CD4-positive, alpha-beta T cell treated with Interleukin-17A for 4 hours (primary cell): ENCODE measurements at places on chromosomes 13 and 19.

GRCh38 chr19:3053218-3053621 is 9.1 kb downstream of the TLE5 start:
- no peak for DNase-seq

DNA sequence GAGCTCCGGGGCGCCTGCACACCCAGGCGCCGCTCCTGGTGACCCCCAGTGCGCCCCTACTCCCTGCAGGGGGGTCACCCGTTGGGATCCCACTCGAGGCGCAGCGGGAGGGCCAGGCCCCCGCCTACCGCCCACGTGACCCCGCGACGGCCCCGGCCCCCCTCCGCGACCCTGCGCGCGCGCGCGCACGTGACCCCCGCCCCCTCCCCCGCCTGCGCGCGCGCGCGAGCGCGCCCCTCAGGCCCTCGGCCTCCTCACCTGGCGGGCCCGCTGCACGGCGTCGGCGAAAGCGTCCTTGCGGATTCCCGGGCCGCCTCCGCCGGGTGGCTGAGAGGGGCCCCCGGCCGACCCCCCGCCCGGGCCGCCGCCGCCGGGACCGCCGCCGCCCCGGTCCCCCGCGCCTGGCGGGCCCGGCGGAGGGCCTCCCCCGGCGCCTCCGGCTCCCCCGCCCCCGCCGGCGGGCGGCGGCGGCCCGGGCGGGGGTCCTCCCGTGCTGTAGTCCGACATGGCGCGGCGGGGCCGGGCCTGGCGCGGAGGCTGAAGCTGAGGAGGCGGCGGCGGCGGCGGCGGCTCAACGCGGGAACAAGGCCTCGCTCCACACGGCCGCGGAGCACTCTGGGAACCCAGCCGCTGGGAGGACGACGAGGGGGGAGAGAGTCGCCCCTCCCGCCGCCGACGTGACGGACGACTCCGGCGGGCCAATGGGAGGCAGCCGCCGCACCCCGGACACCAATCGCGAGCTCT is at the start of gene KHSRP:
KHSRP (minus strand) TSS at position 617 of the 744 bp plus-strand sequence; CDS start at position 507, 110 bp downstream.
- DNase-seq: peak; percentile 37

DNA sequence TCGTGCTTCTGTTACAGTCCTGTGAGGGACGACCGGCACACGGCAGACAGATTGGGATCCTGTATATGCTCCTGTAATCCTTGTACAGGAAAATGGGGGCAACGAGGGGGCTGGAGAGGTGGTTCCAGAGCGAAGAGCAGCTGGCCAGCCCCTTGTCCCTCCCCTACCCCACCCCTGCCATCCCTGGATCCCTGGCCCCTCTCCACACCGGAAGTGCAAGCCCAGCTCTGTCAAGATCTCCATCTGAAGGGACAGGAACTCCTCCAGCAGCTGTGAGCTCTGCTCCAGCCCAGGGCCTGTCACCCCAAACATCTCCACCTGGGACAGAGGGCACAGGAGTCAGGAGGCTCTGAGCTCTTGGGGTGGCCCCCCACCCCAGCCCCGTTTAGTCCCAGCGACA is 5.5 kb upstream of the CCER2 start:
- DNase-seq: no peak

- no peak for DNase-seq
These were observed 568 bp downstream of the FUZ start for GRCh38 chr19:49812452-49812996.

- DNase-seq: no peak
These were observed 8.3 kb downstream of the ATP8A2 start for GRCh38 chr13:25380082-25380481.

- no peak for DNase-seq
These were observed 624 bp downstream of the SAFB start for GRCh38 chr19:5623397-5624017.

DNA sequence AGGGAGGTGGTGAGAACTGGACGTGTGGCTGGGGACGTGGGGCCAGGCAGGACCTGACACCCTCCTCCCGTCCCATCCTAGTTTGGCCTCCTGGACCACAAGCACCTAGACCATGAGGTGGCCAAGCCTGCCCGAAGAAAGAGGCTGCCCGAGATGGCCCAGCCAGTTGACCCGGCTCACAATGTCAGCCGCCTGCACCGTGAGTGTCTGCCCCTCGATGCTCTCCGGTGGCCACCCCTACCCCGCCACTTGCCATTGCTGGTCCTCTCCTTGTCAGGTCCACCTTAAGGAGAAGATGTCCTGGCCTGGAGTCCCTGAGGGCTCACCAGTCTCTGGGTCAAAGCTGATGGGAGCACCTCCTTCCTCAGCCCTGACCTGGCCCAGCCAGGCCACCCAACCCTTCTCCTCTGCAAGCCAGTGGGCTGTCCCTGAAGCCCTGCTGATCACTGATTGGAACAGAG is 2.2 kb downstream of the ANGPTL4 start:
- DNase-seq: no peak

DNA sequence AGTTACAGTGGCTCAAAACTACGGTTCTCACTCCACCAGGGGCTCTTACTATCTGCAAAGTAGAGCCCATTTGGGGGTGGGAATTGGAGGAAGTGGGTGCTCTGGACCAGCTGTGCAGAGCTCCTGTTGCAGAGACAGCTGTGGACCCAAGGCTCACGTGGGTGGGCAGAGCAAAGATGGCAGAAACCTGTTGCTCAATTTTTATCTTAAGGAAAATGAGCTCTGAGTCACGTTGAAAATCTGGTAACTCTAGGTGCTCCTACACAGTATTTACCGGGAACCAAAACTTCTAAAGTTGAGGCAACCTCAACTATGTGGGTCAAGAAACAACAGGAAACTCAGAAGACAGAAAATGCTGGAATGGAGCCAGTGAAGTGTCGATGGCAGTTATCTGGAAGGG is 30.2 kb upstream of the SLC15A1 start:
- DNase-seq: no peak

GRCh38 chr13:96089749-96090239 is at the start of gene HS6ST3:
TSS of gene HS6ST3 (plus strand) at chr13:96090107.
- DNase-seq: no peak

DNA sequence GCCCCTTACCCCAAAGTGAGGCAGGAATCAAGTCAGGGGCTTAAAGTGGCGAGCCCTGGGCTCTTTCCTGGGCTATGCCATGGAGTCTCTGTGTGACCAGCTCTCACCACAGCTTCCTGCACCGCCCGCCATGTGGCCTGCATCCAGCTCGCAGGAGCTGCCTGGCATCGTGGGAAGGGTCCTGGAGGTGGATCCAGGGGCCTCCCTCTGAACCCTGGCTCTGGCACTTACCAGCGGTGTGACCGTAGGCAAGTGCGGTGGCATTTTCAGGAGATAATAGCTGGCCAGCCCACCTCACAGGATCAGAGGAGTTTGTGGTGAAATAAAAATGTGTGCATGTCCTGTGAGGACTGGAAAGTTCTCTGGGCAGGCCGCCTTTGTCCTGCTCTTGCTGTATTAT is 26.0 kb downstream of the DHRS12 start:
- no peak for DNase-seq

DNA sequence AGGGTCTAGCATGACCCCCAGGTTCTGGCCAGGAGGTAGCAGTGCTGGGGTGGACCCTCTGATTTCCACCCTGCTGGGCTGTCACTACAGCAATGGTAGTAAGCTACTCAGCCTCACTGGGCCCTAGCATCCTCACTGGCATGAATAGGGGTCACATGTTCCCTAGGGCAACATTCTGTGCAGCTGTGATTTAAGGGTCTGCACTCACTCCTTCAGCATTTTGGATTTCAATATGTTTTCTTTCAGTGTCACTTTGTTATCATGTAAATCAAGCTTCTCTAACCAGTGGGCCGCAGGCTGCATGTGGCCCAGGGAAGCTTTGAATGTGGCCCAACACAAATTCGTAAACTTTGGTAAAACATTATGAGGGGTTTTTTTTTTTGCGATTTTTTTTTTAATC is 57.8 kb downstream of the SPATA13 start:
- DNase-seq: no peak

DNA sequence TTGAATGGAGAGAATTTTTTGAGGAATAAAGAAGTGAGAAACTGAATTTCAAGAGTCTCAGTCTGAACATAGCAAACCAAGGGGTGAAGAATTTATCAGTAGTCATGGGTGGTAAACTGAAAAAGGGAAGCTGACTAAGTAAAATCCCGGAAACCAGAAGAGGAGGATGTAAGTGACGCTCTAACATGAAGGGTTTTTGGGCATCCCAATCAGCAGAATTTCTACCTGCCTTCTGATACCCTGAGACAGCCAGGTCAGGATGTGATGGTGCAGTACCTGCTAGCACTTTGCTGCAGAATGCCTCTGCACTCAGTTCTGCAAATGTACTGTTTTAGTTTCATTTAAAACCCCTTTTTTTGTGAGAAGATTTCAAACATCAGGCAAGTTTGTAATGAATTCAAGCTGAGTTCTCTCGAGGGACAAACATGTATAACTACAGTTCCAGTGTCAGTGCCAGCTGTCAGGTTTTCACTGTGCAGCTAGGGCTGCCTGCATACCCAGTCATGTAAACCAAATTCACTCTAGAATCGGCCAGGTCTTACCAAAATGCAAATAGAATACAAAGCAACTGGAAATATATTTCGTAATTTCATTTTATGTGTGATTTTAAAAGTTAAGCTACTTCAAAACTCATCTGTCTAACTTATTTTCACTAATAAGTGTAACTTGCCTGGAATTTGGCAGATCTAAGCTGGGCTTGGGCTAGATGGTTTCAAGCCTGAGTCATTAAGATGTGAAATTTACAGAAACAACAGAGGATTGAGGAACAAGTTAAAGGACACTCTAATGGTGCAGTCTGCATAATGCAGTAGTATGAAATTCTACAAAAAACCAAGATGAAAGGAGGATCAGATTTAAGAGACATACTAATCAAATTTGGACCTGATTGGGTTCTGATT is 13.8 kb downstream of the METTL21C start:
- DNase-seq: peak; percentile 21

DNA sequence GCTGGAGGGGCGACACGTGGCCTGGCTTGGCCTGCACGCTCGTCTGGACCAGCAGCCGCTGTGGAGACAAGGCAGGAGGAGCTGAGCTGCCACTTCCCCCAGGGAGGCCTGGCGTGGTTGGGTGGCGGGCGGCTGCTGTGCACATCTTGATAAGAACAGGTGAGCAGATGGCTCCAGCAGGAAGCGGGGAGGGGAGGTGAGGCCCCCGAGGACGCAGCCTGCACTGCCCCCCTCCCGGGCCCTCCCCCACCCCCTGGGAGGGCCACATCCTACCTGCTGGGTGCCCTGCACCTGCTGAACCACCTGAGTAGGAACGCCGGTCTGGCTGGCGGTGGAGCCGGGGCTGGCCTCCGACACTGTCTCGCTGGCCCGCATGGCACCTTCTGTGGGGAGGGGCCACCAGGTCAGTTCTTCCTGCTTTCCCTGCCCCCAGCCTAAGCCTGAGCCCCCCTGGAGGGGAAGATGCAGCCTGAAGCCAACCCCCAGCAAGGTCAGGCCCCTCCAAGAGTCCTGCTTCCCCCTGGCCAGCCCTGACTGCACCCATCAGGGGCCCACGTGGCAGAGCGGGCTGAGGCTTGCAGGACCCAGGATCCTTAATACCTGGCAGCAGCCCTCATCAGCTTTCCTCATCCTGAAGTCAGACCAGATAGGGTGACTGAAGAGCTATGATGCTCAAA is 22.8 kb downstream of the RFX1 start:
- peak; percentile 81 for DNase-seq

- DNase-seq: no peak
These were observed 8.0 kb downstream of the TMEM91 start for GRCh38 chr19:41384351-41384750.

DNA sequence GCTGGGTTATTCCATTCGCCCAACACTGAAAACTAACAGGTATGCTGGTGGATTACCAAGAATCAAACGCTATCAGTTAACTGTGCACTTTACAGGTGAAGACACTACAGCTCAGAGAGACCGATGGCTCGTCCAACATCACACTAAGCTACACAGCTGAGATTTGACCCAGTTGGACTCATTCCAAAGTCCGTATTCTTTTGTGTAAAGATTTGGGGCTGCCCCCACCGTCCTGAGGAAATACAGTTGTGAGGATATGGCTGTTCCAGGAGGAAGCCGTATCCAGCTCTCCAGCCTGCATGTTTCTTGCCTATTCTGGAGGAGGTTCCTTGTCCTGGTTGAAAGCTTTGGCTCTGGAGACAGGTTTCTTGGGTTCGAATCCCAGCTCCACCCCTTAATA is 4.2 kb downstream of the ZSCAN5A start:
- DNase-seq: no peak

- peak; percentile 37 for DNase-seq
These were observed 419.7 kb downstream of the KLF12 start for GRCh38 chr13:73714522-73714921.

DNA sequence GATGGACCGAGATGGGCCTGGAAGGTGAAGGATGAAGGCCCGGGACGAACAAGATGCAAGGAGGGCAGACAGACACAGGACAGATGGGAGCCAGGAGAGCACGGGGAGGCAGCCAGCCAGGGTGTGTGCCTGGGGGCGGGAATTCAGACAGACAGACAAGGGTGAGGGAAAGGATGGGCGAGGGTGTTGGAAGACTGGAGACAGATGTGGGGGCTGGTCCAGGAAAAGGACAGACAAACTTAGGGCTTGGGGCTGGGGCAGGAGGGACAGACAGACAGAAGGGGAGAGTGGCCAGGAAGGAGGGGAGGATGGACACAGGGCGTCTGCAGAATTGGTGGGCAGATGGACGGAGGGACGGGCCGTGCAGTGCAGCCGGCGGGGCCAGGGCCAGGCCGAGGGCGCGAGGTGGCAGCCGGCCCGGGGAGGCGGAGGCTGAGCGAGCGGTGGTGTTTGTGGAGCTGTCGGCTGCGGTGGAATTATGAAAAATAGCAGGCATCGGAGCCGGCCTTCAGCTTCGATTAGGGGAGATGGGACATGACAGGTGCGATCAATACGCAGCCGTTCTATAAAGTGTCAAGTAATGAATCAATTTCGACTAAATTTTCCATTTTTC is 4.6 kb upstream of the ERFL start:
- no peak for DNase-seq

GRCh38 chr19:27935669-27936068 is 1277.3 kb downstream of the UQCRFS1 start:
- DNase-seq: no peak

DNA sequence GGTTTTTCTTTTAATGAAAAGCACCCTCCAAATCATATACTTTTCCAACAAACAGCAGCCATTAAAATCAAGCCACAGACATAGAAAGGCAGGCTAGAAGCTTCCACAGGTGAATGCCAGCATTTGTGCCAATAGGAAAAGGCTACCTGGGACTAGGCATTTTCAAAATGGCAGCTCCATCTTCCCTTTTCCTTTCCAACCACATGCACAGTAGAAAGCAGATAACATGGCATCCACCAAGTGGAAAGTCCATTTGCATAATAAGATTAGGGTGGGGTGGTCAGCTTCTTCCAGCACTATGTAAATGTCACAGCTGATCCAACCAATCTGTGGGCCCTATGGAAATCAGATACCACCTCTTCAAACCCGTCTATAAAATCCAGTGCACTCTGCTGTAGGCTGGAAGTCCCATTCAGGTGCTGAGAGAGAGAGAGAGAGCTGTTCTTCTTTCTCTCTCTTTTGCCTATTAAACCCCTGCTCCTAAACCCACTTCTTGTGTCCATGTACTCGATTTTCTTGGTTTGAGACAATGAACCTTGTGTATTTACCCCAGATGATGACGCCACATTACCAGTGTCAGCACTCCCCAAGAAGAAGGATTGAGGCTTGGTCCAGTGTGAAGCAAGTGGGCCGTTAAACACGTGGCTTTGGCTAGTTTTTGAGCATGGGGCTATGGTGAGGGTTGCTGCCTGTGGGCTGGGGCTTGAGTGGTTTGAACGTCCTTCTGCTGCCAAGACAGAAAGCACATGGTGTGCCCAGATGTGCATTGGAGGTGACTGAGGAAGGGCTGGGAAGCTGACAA is 24.2 kb upstream of the IGFL1 start:
- no peak for DNase-seq
